ENCODE measurements at places on chromosomes 3 and 15.

DNA sequence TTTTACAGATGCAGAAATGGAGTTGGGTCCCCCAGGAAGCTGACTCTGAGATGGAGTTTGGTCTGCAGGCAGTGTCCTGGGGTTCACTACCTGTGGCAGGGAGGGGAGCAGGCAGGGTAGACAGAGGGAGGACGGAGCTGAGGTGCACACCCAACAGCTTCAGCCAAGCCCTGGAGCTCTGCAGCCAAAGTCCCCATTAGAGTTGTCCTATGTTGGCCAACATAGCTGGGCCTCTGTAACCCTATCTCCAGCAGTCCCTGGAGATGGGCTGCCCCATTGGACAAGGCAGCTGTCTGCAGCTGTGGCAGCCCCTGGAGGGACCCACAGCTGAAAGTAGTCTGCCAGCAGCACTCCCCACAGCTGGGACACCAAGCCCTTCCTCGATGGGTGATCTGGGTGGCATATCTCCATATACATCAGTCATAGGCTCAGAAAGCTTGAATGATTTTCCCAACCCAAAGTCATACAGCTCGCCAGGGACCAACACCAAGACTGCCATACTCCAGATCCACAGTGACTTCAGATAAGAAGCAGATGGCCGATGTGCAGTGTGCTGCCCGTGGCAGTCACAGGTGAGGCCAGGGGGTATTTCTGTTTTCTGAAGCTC lies 31.9 kb downstream of the STARD5 start:
- no peak for DNase-seq

GRCh38 chr15:86743283-86743903 lies 663.7 kb downstream of the AGBL1 start:
- peak; percentile 2 for DNase-seq

DNA sequence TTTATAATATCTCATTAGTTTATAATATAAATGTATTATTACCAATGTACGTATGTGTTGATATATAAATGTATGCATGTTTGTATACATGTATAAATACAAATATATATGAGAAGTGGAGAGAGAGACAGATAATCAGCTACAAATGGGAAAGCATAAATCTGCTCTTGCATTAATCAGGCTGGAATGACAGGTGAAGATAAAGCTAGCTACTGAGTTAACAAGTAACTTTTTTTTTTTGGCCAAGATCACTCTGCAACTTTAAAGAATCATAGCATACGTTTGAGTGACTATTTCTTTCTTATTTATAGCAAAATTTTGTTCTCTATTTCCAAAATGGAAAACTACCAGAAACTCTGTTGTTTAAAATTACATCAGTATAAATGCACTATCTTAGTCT lies 422.8 kb downstream of the SI start:
- DNase-seq, result no peak

GRCh38 chr15:38320866-38321265 lies 68.2 kb downstream of the SPRED1 start:
- DNase-seq, result no peak

DNA sequence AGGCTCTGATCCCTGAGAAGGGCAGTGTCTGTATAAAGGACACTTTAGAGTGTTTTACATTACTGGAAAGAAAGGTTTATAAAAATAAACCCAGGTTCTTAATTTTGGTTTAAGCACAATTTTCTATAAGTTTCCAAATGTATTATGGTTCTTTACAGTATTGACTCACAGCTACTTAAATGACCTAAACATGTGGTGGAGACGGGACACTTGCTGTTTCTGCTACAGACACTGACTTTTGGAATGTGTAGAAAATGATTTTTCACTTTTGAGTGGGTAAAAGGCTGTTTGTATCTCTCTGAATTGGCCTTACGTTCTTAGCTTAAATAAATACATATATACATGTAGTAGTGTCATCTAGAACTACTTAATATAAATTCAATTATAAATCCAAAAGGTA lies 55.4 kb downstream of the SNRK start:
- DNase-seq, result no peak

GRCh38 chr3:4493941-4494894 lies 1.1 kb downstream of the ITPR1 start:
- DNase-seq, result no peak

DNA sequence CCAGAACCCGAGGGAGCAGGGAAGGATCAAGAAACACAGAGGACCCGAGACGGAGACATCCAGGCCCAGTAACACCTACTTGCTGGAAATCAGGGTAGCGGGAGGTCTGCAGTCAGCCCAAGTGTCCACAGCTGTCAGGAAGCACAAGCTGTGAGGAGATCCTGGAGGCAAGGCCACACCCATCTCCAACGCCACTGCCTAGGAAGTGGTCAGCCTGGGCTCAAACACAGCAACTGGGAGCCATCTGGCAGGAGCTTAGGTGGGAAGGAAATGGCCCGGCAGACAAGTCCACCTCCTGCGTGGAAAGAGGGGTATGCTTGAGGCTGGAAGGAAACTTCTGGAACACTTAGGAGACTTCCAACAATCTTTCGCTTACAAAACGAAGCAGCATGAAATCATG lies 407.1 kb downstream of the VPS13C start:
- no peak for DNase-seq

DNA sequence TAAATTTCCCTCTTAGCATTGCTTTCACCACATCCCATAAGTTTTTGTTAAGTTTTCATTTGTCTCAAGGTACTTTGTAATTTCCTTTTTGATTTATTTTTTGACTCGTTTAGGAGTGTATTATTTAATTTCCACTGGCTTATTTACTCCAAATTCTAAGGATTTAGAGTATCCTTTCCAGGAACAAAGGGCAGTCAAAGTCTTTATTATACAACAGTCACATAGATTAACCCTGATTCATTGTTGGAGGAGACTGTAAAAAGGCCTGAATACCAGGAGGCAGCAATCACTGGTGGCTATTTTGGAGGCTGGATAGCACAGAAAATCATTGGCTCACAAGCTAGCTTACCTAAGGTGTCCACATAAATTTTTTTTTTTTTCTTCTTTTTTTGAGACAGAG lies 39.9 kb downstream of the OIP5 start:
- DNase-seq, result no peak

DNA sequence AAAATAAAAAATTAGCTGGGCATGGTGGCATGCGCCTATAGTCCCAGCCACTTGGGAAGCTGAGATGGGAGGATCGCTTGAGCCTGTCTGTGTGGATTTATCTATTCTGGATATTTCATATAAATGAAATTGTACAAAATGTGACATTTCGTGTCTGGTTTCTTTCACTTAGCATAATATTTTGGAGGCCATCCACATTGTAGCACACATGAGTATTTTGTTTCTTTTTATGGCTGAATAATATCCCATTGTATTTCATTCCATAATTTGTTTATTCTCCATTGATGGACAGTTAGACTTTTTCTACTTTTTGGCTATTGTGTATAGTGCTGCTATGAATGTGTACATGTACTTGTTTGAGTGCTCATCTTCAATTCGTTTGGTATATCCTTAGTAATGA lies 52.9 kb upstream of the DYNC1LI1 start:
- DNase-seq, result no peak

GRCh38 chr3:151766454-151766853 lies 32.7 kb downstream of the AADACL2 start:
- DNase-seq, result no peak

GRCh38 chr3:152556731-152557254 lies 278.1 kb upstream of the P2RY1 start:
- peak; percentile 32 for DNase-seq

- no peak for DNase-seq
Observed at GRCh38 chr15:29554531-29554930, 267.7 kb downstream of the TJP1 start.

- DNase-seq, result no peak
Observed at GRCh38 chr3:70519026-70519425, 206.6 kb upstream of the MDFIC2 start.

- no peak for DNase-seq
Observed at GRCh38 chr3:184351511-184352148, 9.8 kb downstream of the CLCN2 start.

- peak; percentile 94 for DNase-seq
Observed at GRCh38 chr15:101128221-101129015, 123.4 kb downstream of the CHSY1 start.

DNA sequence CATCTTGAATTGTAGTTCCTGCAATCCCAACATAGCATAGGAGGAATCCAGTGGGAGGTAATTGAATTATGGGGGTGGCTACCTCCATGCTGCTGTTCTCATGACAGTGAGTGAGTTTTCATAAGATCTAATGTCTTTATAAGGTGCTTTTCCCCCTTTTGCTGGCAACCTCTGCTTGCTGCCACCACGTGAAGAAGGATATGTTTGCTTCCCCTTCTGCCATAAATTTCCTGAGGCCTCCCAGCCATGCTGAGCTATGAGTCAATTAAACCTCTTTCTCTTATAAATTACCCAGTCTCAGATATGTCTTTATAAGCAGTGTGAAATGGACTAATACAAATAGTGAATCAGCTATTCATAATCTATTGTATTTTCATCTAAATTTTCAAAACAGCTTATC lies 537.3 kb downstream of the EPHA3 start:
- DNase-seq, result no peak

DNA sequence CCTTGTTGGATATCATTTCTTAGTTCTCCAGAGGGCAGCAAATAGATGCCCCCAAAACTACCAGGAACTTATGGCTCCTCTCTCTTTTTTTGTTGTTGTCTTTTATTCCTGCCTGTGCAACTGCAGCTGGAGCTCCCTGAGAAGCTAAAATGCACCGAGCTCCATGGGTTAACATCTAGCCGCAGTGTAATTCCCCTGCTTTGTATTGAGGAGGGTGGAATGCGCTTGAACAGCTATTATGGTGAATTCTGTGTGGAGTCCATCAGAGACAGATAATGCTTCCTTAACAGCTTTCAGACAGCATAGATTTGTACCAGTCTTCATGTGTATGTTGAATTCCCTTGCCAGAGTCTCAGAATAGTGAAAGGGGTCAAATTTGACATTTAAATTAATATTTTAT lies 475.2 kb upstream of the FRG2C start:
- no peak for DNase-seq

DNA sequence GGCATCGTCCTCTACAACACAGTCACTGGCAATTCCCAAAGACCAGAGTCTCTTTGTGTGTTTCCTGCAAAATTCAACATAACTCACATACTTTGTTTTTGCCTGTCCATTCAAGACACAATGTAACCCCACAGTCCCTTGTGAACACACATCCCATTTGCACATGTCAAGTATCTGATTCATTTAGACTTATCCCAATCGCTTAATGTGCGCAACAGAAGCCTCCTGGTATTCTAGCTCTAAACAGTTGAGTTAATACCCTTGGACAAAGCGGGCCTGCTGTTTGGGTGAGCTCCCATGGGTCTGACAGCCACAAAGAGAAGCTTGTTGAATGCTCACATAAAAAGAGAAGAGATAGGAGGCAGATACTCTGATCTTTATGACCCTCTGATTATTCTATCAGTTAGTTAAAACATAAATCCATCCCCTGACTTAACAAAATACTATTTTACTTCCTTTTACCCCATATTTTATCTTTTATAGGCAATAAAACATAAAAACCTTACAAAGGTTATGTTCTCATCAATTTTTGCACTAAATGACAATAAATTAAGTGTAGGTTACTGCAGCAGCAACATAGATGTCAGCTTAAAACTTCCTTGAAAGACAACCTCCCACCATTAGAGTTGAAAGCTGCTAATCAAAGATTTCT lies 79.4 kb downstream of the ANXA2 start:
- no peak for DNase-seq

DNA sequence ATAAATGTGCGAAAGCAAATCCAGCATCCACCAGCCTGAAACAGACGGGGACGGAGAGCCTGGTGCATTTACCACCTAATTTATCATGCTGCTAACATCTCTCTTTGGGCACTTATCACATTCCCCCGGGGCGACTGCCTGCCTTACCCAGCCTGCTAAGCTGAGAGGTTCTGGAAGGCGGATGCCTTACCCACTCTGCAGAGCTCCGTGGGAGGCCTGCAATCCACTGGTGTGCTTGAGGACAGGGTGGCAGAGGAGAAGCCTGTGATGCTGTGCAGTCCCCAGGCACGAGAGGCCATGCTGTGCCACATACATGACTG lies 25.5 kb downstream of the MGLL start:
- DNase-seq, result no peak

GRCh38 chr3:118269537-118270125 lies 765.0 kb downstream of the IGSF11 start:
- DNase-seq, result no peak

- no peak for DNase-seq
Observed at GRCh38 chr15:25329696-25330095, 109.1 kb downstream of the UBE3A start.
